Naive thymus-derived CD4-positive, alpha-beta T cell (primary cell): ENCODE measurements at places on chromosomes 2 and 18.

DNA sequence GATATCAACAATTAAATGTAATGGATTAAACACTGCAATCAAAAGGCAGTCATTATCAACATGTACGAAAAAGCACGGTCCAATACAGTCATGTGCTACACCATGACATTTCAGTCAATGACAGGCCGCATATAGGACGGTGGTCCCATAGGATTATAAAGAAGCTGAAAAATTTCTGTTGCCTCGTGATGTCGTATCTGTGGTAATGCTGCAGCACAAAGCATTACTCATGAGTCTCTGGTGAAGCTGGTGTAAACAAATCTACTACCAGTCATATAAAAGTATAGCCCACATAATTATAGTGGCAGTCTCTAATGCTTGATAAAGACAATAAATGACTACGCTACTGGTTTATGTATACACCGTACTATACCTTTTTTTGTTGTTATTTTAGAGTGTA is 58.4 kb downstream of the RABL2A start:
- no peak overlapping the region for H3K4me3 ChIP-seq
- H3K4me1 ChIP-seq, result no peaks in the 10 kb centered on the region
- H3K27ac ChIP-seq, result no peak overlapping the region
- no peaks in the 10 kb centered on the region for H3K36me3 ChIP-seq
- no peak for DNase-seq

DNA sequence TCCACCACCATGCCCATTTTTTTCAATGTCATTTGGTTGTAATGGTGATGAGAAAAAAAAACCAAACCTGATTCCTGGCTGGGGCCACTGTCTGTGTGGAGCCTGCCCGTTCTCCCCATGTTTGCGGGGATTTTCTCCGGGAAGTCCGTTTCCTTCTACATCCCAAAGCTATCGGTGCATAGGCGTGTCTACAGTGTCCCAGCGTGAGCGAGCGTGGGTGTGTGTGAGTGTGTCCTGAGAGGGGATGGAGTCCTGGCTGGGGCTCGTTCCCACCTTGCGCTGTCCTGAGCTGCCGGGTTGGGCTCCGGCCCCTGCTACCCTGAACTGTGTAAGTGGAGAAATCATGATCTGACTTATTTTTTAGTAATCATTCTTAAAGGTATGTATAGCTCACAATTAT is 7.3 kb upstream of the ZAP70 start:
- H3K27me3 ChIP-seq, result no peaks in the 10 kb centered on the region
- peak; percentile 16 for DNase-seq
- H3K4me1 ChIP-seq, result peaks cover 10% of the 10 kb centered on the region
- no peaks in the 10 kb centered on the region for H3K36me3 ChIP-seq
- no peak overlapping the region for H3K27ac ChIP-seq

- H3K27me3 ChIP-seq, result no peaks in the 10 kb centered on the region
- H3K4me3 ChIP-seq, result no peak overlapping the region
- H3K4me1 ChIP-seq, result no peaks in the 10 kb centered on the region
- DNase-seq, result no peak
Observed at GRCh38 chr2:74317701-74318100, 25.5 kb downstream of the SLC4A5 start.

- no peaks in the 10 kb centered on the region for H3K4me1 ChIP-seq
- H3K27me3 ChIP-seq, result no peaks in the 10 kb centered on the region
- H3K4me3 ChIP-seq, result no peak overlapping the region
- no peak for DNase-seq
- H3K27ac ChIP-seq, result no peak overlapping the region
- H3K36me3 ChIP-seq, result no peaks in the 10 kb centered on the region
Observed at GRCh38 chr2:221958224-221958623, 340.6 kb downstream of the PAX3 start.

DNA sequence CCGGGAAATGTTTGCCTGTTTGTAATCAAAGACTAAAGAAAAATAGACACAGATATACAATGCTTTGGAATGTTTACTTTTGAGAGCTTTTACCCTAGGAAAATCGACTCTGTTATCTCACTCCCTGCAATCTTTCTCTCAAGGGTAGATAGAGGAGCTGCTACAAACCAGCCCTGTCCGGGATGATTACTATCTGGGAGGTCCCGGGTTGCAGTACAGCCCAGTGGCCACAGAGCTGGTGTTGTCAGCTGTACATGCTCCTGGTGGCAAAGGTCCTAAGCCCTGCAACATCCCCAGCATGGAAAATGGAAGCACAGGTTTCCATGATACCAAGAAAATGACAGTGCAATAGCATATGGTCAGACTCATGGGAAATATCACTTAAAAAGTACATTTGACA is 570.5 kb upstream of the SOX11 start:
- no peak for DNase-seq
- H3K36me3 ChIP-seq, result no peaks in the 10 kb centered on the region
- no peak overlapping the region for H3K4me3 ChIP-seq
- H3K4me1 ChIP-seq, result no peaks in the 10 kb centered on the region
- no peaks in the 10 kb centered on the region for H3K27me3 ChIP-seq
